ENCODE measurements at places on chromosomes 11 and 22.
A peak's percentile ranks its signal among the peaks of the same experiment; 100 is the strongest.

DNA sequence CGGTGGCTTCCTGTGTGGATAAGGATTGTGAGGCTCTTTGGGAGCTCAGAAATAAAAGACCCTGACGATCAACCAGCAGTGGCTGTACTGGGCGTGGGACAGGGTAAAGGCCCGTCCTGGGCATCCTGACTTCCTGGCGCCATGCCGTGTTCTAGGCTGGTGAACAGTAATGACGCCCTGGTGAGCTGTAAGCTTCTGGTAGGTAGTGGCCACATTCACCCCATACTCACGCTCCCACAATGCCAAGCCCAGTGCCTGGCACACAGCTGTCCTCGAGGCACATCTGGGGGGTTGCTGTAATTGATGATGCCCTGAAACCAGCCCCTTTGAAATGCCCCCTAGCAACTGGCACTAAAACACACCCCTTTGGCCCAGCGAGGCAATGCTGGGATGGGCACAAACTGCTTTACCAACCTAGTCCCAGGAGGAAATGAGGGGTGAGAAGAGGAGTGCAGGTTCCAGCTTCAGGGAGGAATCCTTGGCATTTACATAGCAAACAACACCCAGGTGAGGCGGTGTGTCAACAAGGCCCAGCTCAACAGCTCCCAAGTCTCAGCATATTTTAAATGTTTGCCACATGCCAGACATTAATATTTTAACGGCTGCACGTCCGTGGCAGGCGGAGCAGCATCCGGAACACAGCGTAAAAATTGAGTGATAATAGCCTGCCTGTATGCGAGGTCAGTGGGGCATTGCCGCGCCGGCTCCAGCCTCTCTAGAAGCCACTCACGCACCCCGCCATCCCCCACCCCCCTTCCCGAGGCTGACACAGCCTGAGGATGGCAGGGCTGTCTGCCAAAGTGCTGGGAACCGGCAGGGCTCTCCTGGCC lies 79.3 kb downstream of the DSCAML1 start:
- DNase-seq, result no peak

- DNase-seq, result no peak
Measured at GRCh38 chr11:67665541-67666302, 8.7 kb downstream of the ALDH3B2 start.

DNA sequence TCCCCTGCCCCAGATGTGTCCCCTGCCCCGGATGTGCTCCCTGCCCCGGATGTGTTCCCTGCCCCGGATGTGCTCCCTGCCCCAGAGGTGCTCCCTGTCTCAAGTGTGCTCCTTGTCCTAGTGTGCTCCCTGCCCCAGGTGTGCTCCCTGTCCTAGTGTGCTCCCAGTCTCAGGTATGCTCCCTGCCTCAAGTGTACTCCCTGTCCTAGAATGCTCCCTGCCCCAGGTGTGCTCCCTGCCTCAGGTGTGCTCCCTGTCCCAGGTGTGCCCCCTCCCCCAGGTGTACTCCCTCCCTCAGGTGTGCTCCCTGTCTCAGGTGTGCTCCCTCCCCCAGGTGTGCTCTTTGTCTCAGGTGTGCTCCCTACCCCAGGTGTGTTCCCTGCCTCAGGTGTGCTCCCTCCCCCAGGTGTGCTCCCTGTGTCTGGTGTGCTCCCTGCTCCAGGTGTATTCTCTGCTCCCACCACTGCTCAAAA lies 48.7 kb upstream of the RASD2 start:
- no peak for DNase-seq

- DNase-seq, result no peak
Measured at GRCh38 chr11:131866535-131867400, 496.4 kb downstream of the NTM start.

DNA sequence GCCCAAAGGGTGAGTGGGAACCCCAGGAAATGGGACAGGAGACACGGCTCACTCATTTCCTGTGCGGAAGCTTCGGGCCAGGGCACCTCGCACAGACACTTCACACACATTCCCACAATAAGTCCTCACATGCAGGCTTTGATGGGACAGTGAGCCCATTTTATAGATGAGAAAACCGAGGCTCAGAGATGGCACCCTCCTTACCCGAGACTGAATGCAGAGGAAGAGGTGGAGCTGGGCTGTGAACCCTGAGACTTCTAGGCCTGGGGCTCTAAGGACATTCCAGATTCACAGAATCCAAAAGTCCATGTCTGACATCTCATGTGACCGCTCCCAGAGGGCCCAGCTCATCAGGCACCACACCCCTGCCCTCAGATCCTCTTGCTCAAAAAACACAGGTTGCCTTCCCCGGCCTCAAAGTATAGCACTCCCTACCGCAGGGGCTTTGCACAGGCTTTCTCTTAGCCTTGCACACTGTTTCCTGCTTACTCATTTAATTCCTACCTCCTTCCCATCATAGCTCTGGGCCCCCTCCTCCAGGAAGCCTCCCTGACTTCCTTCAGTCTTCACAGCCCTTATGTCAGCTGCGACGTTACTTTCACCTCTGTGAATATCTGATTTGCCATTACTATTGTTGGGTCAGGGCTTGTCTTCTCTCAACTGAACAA lies 57.1 kb upstream of the TCF20 start:
- no peak for DNase-seq

DNA sequence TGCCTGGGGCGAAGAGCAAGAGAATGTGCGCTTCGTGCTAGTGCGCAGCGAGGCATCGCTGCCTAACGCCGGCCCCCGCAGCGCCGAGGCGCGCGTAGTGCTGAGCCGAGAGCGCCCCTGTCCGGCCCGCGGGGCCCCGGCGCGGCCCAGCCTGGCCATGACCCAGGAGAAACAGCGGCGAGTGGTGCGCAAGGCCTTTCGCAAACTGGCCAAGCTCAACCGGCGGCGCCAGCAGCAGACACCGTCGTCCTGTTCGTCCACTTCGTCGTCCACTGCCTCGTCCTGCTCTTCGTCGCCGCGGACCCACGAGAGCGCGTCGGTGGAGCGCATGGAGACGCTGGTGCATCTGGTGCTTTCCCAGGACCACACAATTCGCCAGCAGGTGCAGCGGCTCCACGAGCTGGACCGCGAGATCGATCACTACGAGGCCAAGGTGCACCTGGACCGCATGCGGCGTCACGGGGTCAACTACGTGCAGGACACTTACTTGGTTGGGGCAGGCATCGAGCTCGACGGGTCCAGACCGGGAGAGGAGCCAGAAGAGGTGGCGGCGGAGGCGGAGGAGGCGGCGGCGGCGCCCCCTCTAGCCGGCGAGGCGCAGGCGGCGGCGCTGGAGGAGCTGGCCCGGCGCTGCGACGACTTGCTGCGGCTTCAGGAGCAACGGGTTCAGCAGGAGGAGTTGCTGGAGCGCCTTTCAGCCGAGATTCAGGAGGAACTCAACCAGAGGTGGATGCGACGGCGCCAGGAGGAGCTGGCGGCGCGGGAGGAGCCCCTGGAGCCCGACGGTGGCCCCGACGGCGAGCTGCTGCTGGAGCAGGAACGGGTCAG lies 1.0 kb downstream of the RASSF10 start:
- DNase-seq, result peak; percentile 90

GRCh38 chr11:85810871-85811611 lies at the start of gene SYTL2:
TSS of gene SYTL2 (minus strand) at chr11:85811141. CDS start at chr11:85757725, 53,416 bp downstream.
- peak; percentile 80 for DNase-seq

DNA sequence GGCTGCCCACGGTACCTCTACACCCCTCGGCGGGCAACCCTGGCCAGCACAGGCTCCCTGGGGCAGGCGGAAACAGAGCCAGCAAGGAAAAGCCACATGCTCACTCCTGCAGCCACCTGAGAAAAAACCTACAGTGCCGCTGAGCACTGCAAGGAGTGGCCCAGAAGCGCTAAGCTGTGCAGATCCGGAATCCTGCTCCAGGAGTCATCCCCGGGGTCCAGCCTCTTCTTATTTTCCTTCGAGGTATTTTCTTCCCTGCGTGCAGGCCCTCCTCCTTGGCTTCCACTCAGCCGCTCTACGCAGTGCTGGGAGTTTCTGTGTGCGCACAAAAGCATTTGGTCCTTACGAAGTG lies 81.0 kb downstream of the TRMU start:
- DNase-seq, result peak; percentile 61

DNA sequence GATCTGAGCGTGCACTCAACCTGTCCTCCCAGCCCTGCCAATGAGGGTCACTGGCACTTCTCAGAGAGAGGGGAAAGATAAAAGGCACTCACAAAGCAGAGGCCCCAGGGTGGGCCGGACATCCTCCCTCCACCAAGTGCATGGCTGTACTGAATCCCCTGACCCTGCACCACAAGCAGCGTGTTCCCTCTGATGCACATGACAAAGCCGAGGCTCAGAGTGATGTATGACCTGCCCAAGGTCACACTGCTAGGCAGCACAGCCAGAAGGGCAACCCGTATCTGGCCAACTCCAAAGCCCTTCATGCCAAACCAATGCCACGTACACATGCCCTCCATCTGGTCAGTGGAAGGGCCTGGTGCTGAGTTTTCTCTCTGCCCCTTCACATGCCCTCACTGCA lies 22.1 kb downstream of the SPATA19 start:
- no peak for DNase-seq

DNA sequence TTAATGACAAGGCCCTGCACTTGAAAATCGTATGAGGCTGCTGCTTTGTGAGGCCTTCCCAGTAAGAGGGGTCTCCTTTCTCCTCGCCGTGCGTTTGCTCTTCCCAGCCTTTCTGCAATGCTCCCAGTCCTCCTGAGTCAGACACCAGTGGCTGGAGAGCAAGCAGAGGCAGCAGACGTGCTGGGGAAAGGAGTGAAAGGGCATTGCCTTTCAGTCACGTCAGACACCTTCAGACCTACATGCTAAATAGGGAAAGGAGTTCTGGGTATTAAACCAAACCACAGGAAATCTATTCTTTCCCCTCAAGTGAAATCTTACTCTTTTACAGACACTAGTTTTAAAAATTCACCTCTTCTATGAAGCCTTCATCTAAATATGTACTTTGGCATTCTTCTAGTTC lies 274.8 kb downstream of the NTM start:
- no peak for DNase-seq

DNA sequence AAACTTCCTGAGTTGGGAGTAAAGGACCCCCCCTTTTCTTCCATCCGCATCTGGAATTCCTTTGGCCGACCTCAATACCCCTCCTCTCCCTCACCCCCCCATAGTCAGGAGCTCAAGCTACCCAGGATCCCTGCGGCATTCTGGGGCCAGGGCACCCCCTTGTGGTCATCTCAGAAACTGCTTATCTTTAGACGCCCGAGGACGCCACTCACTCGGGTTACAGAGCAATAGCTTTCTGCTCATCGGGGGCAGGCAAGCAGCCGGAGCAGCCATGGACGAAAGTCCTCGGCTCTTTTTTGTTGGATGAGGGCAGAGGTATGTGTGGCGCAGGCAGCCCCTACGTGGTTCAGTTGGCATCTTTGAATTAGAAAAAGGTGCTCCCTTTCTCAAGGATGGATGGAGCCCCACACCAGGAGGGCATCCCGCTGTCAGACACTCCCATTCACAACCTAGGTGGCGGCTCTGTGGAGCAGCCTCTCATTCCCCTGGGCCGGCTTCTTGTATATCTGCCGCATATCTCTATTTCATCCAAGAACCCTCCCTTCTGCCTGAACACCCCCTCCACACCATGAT lies 2.3 kb downstream of the C1QTNF5 start:
- DNase-seq, result peak; percentile 73

GRCh38 chr22:30381264-30381663 lies 5.9 kb downstream of the RNF215 start:
- no peak for DNase-seq

DNA sequence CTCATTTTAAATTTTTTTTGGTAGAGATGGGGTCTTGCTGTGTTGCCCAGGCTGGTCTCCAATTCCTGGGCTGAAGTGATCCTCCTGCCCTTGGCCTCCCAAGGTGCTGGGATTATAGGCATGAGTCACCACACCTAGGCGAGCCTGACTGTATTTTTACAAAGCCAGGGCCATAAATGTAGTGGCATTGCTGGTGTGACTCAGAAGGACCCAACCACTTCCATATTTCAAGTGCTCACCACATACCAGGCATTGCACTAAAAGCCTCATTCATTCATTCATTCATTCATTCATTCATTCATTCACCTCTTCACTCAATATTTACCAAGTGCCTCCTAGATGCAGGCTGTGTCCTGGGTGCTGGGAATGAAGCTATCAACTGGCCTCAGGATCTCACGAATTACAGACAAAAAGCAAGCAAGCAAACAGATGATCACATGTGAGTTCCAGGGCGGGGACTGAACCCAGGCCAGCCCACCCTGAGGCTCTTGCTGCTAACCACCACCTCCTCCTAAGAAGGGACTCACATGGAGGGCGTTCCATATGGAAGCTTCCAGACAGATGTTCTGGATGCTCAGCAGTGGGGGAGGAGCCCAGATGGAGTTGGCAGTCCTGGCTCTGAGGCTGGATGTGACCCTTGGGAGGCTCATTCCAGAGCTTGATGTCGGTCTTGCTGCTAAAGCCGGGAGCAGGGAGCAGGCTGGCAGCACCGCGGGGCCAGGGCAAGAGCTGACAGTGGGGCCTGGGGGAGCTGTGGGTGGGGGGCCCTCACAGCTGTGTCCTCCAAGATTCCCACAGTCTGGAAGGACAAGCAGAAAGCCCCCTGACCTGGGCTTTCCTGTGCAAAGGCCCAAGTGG lies 158.8 kb downstream of the CTTN start:
- DNase-seq, result no peak

DNA sequence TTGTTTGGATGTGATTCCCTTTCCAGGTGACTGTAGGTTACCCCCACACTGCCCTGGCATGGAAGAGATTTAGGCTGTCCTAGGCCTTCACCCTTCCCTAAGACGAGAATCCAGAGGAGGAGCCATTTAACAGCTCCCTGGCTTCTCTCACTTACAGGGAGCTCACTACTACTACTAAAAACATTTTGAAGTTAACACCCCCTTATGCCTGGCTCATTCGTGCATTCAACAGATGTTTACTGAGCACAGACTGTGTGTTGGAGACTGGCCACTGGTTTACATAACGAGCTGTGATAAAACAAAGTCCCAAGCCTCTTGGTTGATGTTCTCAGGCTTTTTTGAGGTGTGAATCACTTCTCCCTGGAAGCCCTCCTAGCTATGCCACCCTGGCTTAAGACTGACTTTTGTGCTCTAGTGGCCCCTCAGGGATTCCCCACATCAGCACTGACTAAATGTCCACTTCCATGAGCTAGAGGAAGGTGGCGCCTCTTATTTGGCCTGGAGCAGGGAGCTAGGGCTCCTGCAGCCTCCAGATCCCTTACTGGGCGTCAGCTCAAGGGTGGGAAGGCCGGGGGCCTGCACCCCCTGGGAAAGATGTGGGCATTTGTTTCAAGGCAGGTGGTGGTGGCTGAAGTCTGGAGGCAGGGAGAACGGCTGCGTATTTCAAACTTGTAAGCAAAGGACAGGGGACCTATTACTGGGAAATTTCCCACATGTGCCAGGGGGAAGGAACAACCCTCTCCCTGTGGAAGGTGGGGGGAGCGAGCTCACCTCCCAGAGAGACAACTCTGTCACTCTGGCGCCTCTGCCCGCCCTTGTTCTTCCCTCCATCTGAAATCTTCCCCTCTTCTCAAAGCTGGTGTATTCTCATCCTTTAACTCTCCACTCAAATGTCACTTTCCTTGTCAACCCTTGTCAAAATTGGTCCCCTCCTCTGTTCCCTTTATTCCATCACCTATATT lies 19.4 kb upstream of the MALAT1 start:
- peak; percentile 54 for DNase-seq
